ENCODE measurements at places on chromosomes 7 and 10.

GRCh38 chr7:87818336-87818735 is 57.8 kb downstream of the SLC25A40 start:
- DNase-seq: no peak

GRCh38 chr7:154698726-154699291 is 304.1 kb downstream of the PAXIP1 start:
- DNase-seq: no peak

GRCh38 chr7:47934831-47935230 is 13.4 kb downstream of the PKD1L1 start:
- DNase-seq: no peak

- no peak for DNase-seq
Measured at GRCh38 chr10:26046073-26046700, 112.2 kb downstream of the MYO3A start.

- DNase-seq: no peak
Measured at GRCh38 chr7:142181211-142181610, 69.7 kb downstream of the MGAM2 start.

DNA sequence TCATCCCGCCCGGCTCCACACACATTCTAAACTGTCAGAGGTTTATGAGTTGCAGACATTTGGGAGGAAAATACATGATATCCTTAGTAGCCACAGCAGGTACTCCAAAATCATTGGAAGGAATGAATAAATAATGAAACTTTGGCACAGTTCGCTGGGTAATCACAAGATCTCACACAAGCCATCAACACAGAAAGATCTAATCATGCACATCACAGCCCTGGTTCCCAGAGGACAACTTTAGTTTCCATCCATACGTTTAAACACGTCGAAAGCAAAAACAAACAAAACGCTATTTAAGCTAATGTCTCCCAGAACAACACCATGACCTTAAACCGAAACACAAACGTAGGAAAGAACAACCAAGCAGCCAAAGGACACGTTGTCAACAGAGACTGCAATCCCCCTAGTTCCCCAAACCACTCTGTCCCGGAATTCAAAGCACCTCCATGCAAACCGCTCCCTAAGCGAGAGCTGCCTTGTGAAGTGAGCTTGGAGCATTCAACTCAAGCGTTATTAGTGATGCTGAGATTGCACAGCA is 12.3 kb downstream of the SVIL start:
- no peak for DNase-seq
